T-helper 17 cell (primary cell): ENCODE measurements at places on chromosomes 7 and 10.

- DNase-seq = no peak
These were observed 96.4 kb downstream of the CALD1 start for GRCh38 chr7:134875867-134876266.

DNA sequence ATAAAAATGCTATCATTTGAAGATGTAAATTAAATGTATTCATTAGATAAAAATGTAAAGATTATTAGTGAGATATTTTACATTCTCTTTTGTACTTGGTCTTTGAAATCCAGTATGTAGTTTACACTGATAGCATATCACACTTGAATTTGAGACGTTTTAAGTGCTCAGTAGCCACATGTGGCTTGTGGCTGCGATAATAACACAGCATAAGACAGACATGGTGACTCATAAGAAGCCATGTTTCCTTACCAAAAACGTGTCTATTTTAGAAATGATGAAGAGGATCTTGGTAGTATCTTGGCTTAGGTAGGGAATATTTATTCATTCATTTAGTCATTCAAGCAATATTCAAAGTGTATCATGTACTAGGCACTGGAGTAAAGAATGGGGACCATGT lies 149.3 kb downstream of the POU6F2 start:
- DNase-seq = no peak

DNA sequence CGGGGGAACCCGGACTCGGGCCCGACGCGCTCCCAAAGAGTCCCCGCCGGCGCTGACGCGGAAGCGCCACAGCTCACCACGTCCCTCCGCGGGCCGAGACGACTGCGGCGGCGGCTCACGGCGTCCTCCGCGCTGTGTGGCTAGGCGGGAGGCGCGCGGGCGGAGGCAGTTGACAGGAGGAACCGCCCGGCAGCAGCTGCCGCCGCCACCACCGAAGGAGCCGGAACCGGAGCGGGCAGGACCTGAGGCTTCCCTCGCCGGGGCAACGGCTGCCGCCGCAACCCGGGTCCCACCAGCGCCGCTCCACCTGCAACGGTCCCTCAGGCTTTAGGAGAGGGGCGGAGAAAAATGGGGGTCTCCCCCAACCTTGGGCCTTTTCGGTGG lies 334 bp downstream of the ZNF800 start:
- peak; percentile 57 for DNase-seq

- DNase-seq = no peak
These were observed 206.5 kb upstream of the CNTNAP2 start for GRCh38 chr7:145909991-145910513.

DNA sequence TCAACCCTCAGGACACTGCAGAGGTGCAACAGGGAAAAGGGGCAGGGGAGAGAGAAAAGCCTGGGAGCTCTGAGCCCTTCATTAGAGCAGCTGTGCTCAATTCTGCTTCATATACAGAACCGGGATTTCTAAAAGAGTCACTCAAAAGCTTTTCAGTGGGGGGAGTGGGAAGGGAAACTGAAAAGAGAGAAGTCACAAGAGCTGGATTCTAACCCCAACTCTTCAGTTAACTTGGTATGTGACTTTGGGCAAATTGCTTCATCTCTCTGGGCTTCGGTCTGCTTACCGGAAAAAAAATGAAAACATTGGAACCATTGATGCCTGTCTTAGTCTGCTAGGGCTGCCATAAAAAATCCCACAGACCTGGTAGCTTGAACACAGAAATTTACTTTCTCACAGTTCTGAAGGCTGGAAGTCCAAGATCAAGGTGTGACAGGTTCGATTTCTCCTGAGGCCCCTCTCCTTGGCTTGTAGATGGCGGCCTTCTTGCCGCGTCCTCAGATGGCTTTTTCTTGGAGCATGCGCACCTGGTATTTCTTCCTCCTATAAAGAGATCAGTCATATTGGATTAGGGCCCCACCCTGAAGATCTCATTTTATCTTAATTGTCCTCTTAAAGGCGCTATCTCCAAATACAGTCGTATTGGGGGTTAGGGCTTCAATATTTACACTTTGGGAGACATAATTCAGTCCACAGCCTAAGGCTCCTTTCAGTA lies 118.3 kb upstream of the KMT2E start:
- no peak for DNase-seq

- no peak for DNase-seq
These were observed 32.1 kb downstream of the HIPK2 start for GRCh38 chr7:139745678-139746143.

DNA sequence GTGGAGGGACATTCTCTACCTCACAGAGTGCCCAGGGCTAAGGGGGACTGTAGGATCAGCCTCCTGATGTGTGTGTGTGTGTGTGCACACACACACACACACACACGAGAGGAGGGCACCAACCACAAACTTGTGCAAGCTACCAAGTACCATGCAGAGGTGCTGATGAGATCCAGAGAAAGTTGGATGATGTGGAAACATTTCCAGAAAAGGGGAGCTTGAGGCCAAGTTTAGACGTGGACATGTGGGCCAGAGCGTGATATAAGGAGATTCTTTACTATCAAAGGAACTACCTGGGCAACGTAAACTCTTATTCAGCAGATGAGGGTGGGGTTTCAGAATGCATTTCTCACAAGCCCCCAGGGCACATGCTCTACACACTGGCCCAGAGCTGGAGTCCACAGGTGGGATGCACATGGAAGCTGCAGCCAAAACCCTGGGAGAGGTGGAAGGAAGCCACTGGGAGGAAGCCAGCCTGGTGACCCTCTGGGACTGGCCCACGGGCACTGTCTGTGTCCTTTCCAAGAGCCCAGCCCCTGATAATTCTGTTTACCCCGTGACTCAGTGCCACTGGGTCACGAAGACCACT lies 53.5 kb downstream of the DLG5 start:
- no peak for DNase-seq

DNA sequence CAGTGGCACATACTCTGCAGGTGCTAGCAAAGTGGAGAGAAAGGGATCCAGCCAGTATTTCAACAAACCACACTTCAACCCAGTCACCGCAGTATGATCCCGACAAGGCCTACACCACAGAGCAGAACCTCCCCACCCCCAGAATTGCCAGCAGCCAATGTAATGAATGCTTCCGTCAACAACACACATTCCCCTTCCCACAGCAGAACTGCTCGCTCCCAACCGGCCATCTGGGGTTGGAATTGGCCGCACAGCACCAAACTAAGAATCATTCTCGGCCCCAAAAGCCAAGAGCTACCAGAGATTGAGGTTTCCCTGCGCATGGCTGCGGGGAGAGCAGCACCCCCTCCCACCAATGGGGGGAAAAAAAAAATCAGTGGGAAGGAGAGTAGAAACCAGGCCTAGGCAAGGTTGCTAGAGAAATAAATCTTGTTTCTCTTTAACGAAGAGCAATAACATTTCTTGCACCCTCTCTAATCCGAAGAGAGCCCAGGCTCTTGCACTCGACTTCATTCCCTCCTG lies 1.1 kb downstream of the WASL start:
- no peak for DNase-seq

DNA sequence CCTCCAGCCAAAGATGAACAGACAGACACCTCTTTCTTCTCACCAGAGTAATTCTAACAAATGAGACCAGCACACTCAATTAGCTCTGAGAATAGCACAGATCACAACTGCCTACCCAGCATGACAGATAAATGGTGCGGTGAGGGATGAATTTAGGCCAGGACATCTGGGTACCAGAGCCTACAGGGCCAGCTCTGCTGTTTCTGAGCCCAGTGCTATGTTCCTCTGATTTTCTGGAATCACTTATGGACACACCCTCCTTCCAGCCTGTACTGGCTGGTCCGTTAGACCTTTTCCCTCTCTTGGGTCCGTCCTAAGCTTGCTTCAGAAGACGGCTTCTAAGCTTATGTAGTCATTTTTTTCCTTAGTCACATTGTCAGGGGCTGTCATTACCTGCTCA lies 73.6 kb downstream of the INSYN2A start:
- DNase-seq = no peak

DNA sequence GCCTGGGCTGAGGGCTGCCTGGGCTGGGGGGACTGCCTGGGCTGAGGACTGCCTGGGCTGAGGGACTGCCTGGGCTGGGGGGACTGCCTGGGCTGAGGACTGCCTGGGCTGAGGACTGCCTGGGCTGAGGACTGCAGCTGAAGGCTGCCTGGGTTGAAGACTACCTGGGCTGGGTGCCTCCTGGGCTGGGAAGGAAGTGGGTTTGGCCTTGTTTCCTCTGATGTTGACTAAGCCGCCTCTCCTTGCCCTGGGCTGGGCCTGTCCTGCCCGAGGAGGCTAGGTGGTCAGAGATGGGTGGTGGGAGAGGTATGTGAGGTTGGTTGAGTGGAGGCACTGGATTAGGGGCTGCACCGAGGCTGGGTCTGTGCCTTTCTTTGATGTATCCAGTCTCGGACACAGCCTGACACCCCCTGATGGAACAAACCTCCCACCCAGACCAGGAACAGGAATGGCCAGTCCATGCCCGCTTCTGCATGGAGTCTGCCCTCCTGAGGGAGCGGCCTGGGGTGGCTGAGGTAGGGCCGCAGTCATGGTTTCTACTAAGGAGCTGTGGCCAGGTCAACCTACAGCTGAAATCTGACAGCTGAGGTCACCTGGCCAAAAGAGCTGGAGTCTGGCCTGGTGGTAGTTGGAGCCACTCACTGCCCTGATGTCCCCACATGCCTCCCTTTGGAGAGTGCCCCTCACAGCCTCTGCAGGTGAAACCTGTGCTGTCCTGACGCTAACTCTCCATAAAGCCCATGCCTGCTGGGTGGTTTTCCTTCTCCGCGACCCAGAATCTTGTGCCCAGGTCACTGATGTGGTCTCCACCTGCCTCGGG lies 22.3 kb downstream of the SCART1 start:
- DNase-seq = no peak

GRCh38 chr10:22436526-22436892 lies 91.2 kb downstream of the SPAG6 start:
- DNase-seq = no peak

DNA sequence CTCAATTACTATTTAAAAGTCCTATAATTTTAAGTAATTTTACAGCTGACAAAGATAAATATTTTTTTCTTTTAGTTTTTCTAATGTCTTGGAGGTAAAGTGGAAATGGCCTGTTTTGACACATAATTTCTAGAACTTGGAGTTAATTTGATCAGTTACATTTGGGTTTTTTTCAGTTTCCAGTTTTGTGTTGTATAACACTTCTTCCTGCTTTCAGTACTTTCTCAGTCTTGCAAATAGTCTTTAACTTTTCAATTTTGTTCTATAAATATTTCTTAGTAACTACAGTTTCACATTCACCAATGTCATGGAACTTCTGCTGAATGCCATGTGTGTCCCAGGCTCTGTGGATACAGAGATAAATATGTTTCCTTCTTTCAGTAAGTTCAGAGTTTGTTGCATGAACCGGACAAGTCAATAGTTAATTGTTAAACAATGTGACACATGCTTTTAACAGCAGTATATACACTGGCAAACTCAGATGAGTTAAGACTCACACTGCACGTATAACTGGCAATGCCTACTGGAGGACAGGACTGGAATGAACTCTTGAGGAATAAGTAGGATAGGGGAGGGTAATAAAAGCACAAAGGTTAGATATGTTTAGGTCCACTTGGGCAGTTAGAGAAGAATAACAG lies 4.6 kb downstream of the SHOC2 start:
- DNase-seq = no peak

- DNase-seq = no peak
These were observed 184.4 kb upstream of the LYZL2 start for GRCh38 chr10:30813872-30814481.

DNA sequence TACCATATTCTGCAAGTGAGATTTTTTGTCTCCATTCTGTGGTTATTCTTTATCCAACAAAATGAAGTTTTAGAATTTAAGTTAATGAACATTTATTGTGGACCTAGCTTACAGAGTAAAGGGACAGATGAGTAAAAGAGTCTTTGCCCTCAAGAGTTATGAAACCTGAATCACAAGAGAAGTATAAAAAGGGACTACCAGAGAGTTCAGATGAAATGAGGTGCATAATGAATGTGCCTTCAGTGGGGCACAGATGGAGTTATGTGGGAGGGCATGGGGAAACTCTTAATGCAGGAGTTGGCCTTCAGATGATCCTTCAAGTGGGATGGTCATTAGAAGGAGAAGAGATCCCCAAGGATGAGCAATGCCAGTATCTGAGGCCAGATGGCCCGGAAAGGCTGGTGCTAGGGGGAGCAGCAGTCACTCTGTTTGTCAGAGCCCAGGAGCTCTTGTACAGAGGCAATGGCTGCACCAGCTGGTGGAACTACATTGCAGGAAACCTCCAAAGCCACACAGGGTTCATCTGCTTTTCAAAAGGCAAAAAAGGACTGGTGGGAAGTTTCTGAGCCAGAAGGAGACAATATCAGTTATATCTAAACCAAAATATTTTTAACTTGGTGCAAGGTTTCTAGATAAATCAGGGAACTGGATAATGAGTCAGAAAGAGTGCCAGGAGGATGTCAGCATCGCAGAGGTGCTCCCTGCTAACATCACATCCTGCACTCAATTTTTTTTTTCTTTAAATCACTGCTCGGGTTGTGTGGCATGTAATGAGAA lies 162.0 kb downstream of the KLF6 start:
- DNase-seq = no peak

- DNase-seq = no peak
These were observed 520 bp downstream of the FAM20C start for GRCh38 chr7:192701-193480.

DNA sequence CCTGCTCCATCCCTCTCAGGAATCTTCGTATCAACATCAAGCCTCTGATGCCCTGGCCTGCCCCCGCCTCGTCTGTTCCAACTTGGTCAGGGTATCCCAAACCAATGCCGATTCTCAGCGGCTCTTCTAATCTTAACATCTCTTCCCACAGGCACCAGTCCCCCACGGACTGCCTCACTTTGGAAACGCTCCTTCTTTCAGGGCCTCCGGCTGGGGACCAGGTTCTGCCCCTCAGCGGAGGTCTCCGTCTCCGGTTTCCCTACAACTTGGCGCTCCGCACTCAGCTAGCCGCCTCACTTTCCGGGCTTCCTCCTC lies 488 bp downstream of the ABCF2 start:
- no peak for DNase-seq

GRCh38 chr7:6274743-6275142 lies 2.3 kb upstream of the CYTH3 start:
- no peak for DNase-seq

DNA sequence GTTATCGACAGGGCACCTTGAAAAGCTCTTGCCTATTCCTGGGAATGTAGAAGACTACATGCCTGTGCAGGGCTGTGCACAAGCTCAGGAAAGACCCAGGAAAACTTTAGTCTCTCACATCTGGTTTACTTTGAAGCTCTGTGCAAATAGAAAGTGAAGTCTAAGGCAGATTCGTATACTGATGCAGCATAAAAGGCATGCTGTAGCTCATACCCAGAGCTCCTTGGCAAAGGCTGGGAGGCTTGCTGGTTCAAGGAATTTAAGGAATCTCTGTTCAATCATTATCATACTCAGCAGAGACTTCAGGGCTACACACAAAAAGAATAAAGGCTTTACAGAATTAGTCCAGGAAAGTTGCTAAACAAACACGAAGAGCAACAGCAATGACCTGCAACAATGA lies 192.0 kb downstream of the OTUD1 start:
- no peak for DNase-seq

- DNase-seq = no peak
These were observed 65.7 kb upstream of the FAM204A start for GRCh38 chr10:118407777-118408176.

- no peak for DNase-seq
These were observed 141.6 kb downstream of the ADARB2 start for GRCh38 chr10:1595726-1596125.
